ENCODE measurements at places on chromosomes 2 and 18. TPM values are rescaled to one million over a fixed set of nuclear protein-coding genes. Genes with fewer than 3 reads are reported as not detected.

RTP5 gene
- not detected for total RNA-seq

COLEC12 gene
- 41.9 TPM for total RNA-seq

DUSP11 gene
- total RNA-seq, result 37.5 TPM

UGT1A10 gene
- total RNA-seq, result not detected

DNAH7 gene
- total RNA-seq, result 0.02 TPM

PLA2R1 gene
- total RNA-seq, result 0.06 TPM

DSC2 gene
- total RNA-seq, result 0.48 TPM

HOXD13 gene
- total RNA-seq, result 3.1 TPM

COL5A2 gene
- total RNA-seq, result 160 TPM

UGT1A8 gene
- total RNA-seq, result not detected

MYO5B gene
- total RNA-seq, result 12.4 TPM

ROCK2 gene
- total RNA-seq, result 8.2 TPM

SDC1 gene
- total RNA-seq, result 44.7 TPM

GRB14 gene
- total RNA-seq, result 0.48 TPM

SPEG gene
- 3.7 TPM for total RNA-seq

BOK gene
- total RNA-seq, result 1.2 TPM

ABI2 gene
- total RNA-seq, result 31.8 TPM

MAP2 gene
- total RNA-seq, result 5.3 TPM

CHCHD5 gene
- 38.6 TPM for total RNA-seq

CGREF1 gene
- total RNA-seq, result 0.31 TPM

IL36A gene
- not detected for total RNA-seq

CXCR1 gene
- not detected for total RNA-seq

GNAL gene
- total RNA-seq, result 17.3 TPM

GAREM2 gene
- not detected for total RNA-seq

RNF181 gene
- total RNA-seq, result 286 TPM

DCDC2C gene
- total RNA-seq, result not detected

PLGLB2 gene
- 1.5 TPM for total RNA-seq

ALPI gene
- not detected for total RNA-seq

IGFBP5 gene
- total RNA-seq, result 374 TPM

LOXL3 gene
- total RNA-seq, result 2.0 TPM

CHRND gene
- total RNA-seq, result not detected

KCNK3 gene
- 0.12 TPM for total RNA-seq

KCNG3 gene
- total RNA-seq, result 0.12 TPM

RSAD2 gene
- 1.2 TPM for total RNA-seq

DSC1 gene
- total RNA-seq, result not detected

ALLC gene
- total RNA-seq, result not detected

COL3A1 gene
- total RNA-seq, result 70.4 TPM

UBE2E3 gene
- 197 TPM for total RNA-seq

SLC19A3 gene
- 0.51 TPM for total RNA-seq

IL37 gene
- total RNA-seq, result not detected

SKOR2 gene
- not detected for total RNA-seq

TPGS2 gene
- total RNA-seq, result 313 TPM

TTC32 gene
- total RNA-seq, result 3.5 TPM
